ENCODE measurements at places on chromosomes 11 and 22. TPM values are rescaled to one million over a fixed set of nuclear protein-coding genes. Genes with fewer than 3 reads are reported as not detected.

The PARVG gene
- total RNA-seq: 85.1 TPM

The ADM2 gene
- 6.0 TPM for total RNA-seq

The DENND5A gene
- total RNA-seq: 94.0 TPM

The GGT1 gene
- total RNA-seq: 48.4 TPM

The CABP4 gene
- total RNA-seq: 1.7 TPM

The CSNK2A3 gene
- 4.0 TPM for total RNA-seq

The CASP4 gene
- 40.1 TPM for total RNA-seq

The PIWIL4 gene
- total RNA-seq: 0.35 TPM

The FOLH1 gene
- not detected for total RNA-seq

The ZBTB3 gene
- 7.8 TPM for total RNA-seq

The KCNJ1 gene
- total RNA-seq: not detected

The IL17RA gene
- total RNA-seq: 12.4 TPM

The OR5A1 gene
- total RNA-seq: not detected

The APOL6 gene
- total RNA-seq: 33.2 TPM

The PGA4 gene
- not detected for total RNA-seq

The MUC6 gene
- total RNA-seq: not detected

The SCO2 gene
- total RNA-seq: 4.8 TPM

The CHCHD10 gene
- total RNA-seq: 118 TPM

Measured in activated naive CD4-positive, alpha-beta T cell treated with anti-CD3 and anti-CD28 coated beads, Interleukin-2, amount 50 U/mL, for 72 hours (primary cell).